ENCODE measurements at places on chromosomes 11 and 22.

DNA sequence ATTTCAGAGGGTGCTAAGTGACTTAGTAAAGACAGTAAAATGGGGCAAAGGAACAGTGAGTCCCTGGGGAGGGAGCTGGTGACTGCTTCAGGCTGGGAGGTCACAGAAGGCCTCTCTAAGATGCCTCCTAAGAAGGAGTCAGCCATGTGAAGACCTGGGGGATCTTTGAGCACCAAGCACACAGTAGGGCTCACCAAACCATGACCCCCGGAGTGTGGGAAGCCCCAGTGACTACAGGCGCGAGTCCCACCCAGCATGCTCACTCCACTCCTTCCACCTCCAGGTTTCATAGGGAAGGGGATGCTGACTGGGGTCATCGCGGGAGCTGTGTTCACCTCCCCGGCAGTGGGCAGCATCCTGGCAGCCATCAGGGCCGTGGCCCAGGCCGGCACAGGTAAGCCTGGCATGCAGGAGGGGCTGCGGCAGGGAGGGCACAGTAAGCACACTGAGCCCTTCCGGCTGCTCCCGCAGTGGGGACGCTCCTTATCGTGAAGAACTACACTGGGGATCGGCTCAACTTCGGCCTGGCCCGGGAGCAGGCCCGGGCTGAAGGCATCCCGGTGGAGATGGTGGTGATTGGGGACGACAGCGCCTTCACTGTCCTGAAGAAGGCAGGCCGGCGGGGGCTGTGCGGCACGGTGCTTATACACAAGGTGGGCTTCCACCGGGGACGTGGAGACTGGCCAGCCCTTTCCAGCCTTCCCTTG is 5.9 kb downstream of the TKFC start:
- DNase-seq: no peak

- no peak for DNase-seq
These were observed 96.9 kb upstream of the PITPNB start for GRCh38 chr22:28015676-28016601.

- no peak for DNase-seq
These were observed 2.7 kb downstream of the SERGEF start for GRCh38 chr11:18010121-18010670.

DNA sequence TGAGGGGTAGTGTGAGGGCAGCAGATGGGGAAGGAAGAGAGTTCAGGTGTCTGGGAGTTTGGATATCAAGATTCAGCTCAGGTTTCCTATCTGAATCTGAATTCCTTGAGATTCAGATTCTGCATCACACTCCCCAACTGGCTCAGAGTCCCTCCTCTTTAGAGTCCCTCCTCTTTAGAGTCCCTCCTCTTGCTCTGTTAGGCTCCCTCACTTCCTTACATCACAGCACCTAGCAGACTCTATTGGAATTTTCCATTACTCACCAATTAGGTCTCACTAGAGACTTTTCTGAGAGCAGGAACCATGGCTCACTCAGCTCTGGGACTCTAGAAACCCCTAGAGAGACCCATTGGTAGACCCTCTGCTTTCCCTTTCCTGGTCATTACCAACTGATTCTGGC is 303.4 kb upstream of the SYN3 start:
- no peak for DNase-seq

DNA sequence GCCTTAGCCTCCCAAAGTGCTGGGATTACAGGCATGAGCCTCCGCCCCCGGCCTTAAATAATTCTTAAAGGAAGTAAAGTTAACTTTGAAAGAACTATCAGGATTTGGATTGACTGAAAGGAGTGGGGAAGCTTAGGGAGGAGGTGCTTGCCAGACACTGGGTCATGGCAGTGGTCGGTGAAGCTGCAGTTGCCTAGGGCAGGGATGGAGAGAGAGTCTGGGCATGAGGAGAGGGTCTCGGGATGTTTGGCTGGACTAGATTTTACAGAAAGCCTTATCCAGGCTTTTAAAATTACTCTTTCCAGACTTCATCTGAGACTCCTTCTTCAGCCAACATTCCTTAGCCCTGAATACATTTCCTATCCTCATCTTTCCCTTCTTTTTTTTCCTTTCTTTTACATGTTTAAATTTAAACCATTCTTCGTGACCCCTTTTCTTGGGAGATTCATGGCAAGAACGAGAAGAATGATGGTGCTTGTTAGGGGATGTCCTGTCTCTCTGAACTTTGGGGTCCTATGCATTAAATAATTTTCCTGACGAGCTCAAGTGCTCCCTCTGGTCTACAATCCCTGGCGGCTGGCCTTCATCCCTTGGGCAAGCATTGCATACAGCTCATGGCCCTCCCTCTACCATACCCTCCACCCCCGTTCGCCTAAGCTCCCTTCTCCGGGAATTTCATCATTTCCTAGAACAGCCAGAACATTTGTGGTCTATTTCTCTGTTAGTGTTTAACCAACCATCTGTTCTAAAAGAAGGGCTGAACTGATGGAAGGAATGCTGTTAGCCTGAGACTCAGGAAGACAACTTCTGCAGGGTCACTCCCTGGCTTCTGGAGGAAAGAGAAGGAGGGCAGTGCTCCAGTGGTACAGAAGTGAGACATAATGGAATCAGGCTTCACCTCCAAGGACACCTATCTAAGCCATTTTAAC is at the start of gene NNMT:
Gene NNMT (plus strand): TSS at position 724 of the 929 bp plus-strand sequence. CDS start 158 bp downstream, at position 882.
- DNase-seq: no peak

DNA sequence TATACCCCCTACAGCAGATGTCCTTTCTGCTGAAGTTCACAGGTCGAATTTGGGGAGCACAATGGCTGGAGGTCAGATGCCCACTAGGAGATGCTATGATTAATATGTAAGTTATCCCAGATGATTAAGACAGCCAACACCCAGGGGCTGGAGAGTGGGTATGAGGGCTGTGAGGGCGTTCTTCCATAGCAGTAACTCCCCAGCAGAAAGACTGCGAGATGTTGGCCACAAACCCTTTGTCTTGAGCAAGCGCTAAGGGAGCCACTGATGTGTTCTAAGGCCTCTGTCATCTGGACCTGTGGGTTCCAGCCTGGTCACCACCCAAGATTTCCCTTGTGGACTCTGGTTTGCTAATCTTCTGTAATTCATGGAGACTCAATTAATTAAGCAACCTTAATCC is 77.6 kb downstream of the BMAL1 start:
- DNase-seq: no peak

- no peak for DNase-seq
These were observed 73.5 kb upstream of the CADM1 start for GRCh38 chr11:115577701-115578100.

- DNase-seq: no peak
These were observed 30.1 kb downstream of the EXT2 start for GRCh38 chr11:44125598-44125997.

- DNase-seq: no peak
These were observed 358.9 kb downstream of the CADM1 start for GRCh38 chr11:115145324-115145723.

DNA sequence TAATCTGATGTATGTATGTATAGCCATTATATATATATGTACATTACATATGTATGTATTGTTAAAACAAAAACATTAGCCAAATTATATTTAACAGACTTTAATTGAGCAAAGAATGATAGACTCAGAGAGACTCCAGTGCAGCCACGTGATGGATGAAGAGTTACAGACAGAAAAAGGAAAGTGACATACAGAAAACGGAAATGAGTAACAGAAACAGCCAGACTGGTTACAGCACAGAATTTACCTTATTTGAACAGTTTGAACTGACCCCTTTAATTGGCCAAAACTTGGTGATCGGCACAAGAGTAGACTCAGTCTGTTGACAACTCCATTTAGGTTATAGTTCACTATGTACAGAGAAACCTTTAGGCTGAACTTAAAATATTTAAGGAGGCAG is 35.0 kb downstream of the CHORDC1 start:
- no peak for DNase-seq

DNA sequence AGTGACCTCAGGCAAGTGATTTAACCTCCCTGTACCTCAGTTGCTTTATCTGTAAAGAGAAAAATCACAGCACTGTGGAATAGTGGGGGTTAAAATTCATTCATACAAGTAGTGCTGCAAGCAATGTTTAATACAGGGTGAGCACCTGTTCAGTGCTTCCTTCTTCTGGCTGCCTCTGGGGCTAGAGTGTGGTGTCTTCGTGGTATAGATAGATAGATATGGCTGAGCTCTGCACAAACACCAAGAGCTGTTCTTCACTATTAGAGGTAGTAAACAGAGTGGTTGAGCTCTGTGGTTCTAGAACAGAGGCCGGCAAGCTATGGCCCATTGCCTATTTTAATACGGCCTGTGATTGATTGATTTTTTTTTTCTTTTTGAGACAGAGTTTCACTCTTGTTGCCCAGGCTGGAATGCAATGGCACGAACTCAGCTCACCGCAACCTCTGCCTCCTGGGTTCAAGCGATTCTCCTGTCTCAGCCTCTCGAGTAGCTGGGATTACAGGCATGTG is 32.9 kb downstream of the LIMK2 start:
- DNase-seq: no peak

DNA sequence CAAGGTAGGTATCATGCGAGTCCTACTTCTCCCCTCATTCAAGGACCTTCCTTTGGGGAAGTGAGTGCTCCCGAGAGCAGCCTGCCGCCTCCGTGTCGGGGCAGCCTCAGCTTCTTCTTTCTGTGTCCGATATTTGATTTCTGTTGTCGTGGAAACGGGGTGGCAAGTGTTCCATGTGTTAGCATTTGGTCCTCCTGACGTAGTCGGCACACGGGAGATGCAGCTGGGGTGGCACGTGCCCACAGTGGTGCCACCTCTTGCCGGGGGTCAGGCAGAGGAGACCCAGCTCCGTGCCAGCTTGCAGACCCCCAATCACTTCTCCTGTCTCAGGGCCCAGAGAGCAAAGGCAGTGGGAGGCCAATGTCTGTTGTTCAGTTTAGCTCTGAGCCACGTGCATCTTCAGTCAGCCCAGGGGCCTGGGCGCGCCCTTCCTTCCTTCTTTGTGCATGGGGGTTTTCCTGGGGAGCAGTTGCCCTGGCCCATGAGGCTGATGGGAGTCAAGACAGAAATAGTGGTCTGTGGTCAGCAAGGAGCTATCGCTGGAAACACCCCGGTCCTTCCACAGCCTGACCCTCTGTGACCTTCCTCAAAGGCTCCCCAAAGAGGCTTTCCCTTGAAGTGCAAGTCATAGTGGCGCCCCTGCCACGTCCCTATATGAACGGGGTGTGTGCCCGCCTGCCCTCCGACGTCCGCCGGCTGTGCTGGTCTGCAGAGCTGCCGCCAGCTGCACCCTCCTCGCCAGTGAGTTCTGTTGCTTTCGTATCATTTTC is 44.5 kb downstream of the PARVB start:
- DNase-seq: no peak

DNA sequence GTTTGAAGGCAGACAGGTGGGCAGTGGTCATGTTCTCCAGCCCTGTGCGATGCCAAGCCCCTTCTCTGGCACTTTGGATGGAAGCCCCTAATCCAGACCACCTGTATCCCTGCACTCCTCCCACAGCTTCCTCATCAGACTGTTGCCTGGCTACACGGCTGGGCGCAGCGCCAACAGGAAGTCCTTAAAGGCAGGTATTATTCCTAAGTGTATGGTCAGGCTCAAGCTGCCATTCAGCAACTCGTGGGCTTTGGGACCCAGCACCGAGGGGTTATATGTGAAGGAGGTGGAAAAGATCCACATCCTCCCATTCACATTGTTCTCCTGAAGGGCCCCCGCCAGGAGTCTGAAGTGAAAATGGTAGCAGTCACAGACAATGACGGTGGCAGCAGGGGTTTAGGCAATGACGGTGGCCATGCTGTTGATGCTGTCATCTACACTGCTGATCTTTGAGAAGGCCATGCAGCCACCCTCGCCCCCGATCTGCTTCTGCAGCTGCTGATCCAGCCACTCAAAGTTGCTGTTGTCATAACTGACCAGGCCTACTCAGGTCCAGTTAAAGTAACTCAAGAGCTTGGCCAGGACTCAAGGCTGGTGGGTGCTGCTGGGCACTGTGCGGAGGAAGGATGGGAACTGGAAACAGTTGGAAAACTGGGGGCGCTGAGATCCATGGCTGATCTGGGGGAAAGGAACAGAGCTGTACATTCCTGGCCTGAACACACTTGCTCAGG is 27.7 kb downstream of the OR6Q1 start:
- DNase-seq: no peak

DNA sequence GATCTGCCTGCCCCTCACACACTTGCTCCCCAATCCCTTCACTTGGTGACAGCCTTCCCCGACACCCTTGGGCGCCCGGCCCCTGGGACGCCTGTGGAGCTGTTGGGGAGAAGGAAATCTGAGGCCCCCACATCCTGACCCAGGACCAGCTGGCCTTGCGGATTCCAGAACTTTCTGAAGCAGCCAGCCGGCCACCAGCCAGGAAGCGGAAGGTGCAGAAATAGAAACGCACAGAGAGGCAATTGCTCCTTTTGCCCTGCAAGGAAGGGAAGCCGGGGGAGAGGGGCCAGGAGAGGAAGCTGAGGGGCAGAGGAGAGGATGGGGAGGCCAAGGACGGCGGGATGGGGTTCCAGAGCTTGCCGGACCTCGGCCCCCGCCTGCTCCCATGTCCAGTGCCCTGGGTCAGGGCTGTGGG is 66.7 kb upstream of the LINC01488 start:
- no peak for DNase-seq

- no peak for DNase-seq
These were observed 25.5 kb upstream of the AMPD3 start for GRCh38 chr11:10429526-10429925.

GRCh38 chr11:72338741-72339140 is 94.8 kb upstream of the PHOX2A start:
- no peak for DNase-seq

DNA sequence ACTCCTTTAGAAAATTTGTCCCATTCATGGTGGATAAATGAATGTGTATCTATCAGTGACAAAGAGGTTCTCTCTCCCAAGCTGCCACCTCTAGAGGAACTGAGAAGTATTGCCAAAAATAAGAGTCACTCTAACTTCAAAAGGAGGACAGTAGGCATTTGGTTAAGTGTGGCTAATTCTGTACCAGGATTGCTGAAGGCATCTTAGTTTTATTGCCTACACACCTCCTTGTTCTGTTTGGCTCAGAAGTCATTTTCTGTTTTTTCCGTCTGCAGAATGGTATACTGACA is 189.0 kb upstream of the MPPED2 start:
- DNase-seq: no peak

DNA sequence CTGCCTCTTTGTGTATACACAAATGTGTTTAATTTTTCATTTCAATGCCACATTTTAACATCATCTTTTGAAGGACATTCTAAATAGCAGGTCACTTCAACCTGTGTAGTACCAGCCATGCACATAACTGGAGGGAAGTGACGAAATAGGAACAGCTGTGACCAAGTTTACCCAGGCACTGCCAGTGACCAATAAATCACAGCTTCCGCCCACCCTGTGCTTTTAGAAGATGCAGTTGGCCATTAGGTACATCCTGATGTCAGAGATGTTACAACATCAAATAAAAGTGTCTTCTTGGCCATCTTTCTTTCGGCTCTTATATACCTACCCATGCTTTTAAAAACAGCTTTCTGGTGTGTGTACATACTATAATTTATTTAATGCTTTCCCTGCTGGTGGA is 7.8 kb downstream of the LDLRAD3 start:
- no peak for DNase-seq

DNA sequence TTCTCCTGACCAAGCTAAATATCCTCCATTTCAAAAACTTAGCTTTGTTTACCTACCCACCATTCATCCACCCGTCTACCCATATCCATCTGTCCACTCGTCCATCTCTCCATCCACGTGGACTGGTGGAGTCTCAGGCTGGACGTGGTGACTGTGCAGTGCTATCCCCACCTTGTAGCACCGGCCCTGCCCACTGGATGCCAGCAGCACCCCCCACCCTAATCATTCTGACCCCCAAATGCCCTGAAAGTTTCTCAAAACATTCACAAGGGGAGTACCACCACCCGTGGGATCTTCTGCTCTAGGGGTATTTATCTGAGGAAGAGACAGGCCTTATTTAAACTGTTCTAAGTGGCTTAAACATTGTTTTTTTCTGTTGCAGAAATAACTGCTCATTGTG is 206.4 kb downstream of the TBC1D22A start:
- DNase-seq: no peak

All from stimulated activated CD8-positive, alpha-beta memory T cell treated with anti-CD3 and anti-CD28 coated beads, Interleukin-4, amount 100 ng/mL, for 1 hour (primary cell).